ENCODE measurements at places on chromosomes 12 and 14. TPM values are rescaled to one million over a fixed set of nuclear protein-coding genes. Genes with fewer than 3 reads are reported as not detected.

DNA sequence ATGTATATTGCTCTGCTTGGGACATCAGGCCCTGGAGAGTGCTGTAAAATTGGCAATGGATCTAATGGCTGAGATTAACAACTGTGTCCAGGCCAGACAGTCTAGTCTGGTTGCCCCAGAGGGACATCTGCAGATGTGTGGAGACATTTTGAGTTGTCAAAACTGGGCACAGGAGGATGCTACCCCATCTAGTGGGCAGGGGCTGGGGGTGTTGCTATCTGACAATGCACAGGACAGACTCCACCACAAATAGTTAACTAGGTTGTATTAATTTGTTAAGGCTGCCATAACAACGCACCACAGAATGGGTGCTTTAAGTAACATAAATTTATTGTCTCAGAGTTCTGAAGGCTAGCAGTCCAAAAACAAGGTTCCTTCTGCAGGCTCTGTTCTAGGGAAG is 302.5 kb upstream of the AMIGO2 start:
- no peak for DNase-seq

DNA sequence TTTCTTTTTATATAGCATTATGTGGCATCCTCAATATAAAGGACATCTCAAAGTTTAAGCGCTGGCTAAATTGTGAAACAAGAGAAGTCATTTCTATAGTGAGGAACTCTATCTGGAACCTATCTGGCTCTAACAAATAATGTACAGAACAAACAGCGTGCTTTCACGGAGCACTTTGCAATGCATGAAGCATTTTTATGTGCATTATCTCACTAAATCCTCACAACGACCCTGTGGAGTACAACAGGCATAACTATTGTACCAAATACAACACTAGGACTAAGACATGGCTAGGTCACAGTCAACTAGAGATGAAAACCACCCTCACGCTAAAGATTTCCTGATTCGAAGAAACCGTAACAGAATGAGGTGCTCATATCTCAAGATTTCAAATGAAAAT is 8.6 kb downstream of the SPPL3 start:
- no peak for DNase-seq

DNA sequence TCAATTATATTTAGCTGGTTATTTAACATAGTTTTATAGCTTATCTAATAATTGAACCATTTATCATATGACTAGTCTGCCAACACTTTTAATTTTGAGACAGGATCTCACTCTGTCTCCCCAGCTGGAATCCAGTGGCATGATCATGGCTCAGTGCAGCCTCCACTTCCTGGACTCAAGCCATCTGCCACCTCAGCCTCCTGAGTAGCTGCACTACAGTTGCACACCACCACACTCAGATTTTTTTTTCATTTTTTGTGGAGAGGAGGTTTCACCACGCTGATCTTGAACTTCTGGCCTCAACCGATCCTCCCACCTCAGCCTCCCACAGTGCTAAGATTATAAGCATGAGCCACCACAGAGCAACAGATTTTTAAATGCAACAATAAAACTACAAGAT is 151.4 kb upstream of the MDGA2 start:
- no peak for DNase-seq

The AMN gene
- total RNA-seq, result 6.7 TPM

The RNF212B gene
- total RNA-seq, result not detected

The CNPY2 gene
- 166 TPM for total RNA-seq

Data from A673 (cell line).